Activated CD8-positive, alpha-beta memory T cell treated with anti-CD3 and anti-CD28 coated beads for 24 hours (primary cell): ENCODE measurements at places on chromosomes 2 and 18.

- no peak for DNase-seq
Measured at GRCh38 chr2:209974576-209974975, 27.9 kb upstream of the RPE start.

- no peak for DNase-seq
Measured at GRCh38 chr2:20050104-20050645, 1.3 kb downstream of the LAPTM4A start.

DNA sequence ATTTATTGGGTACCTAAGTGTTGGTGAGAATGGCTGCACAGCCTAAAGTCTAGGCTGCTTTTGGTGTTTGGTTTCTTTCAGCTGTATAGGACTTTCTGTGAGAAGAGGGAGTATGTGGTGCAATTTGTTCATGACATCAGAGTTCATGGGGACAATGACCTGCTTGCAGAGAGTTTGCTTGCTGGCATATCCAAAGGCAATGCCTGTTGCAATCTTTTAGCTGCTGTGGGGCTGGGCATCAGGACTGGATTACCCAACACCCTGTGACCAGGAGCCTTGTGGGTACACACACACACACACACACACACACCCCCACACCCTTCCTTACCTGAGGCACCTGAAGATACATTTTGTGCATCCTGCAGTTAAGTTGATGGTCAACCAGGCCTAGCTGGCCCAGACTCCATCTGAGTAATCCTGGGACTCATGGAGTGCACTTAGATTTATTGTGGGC is 68.4 kb downstream of the LIPG start:
- no peak for DNase-seq

GRCh38 chr2:234502919-234503285 is 6.0 kb upstream of the ARL4C start:
- DNase-seq = no peak

DNA sequence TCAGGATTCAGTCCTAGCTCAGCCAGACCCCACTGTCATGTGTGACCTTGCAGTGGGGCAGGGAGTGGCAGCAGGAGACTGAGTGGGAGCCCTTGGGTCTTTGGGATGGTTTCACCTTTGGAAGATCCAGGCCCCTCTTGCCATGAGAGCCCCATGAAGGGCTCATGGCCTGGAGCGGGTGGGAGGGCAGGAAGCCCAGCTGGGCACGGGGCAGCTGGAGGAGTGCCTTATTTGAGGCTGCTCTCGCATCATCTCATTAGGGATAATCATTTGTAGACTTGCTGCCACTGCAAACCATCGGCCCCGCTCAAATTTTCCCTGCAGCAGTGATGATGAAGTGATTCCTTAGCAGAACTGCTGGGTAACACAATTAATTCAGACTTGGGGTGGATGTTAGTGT is 73.9 kb downstream of the TGOLN2 start:
- DNase-seq = no peak

- no peak for DNase-seq
Measured at GRCh38 chr18:23737578-23737977, 48.3 kb downstream of the LAMA3 start.

GRCh38 chr2:30948857-30949256 is 141.6 kb upstream of the CAPN13 start:
- no peak for DNase-seq

DNA sequence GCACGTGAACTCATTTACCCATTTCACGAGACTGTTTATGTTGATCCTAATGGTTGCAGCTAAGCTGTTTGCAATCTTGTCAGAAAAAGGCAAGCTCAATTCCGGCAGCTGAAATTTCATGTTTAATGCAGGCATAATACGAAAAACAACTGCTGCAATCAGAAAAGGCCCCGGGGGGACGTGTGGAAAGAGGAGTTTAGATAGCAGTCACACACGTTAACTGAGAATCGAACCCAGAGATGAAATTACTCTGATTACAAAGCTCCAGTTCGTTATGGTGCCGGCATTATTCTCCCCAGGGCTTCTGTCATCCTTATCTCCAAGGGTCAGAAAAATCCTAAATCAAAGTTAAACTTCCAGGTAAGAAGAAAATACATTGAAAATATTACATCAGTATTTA is 79.9 kb upstream of the MYT1L start:
- DNase-seq = no peak

DNA sequence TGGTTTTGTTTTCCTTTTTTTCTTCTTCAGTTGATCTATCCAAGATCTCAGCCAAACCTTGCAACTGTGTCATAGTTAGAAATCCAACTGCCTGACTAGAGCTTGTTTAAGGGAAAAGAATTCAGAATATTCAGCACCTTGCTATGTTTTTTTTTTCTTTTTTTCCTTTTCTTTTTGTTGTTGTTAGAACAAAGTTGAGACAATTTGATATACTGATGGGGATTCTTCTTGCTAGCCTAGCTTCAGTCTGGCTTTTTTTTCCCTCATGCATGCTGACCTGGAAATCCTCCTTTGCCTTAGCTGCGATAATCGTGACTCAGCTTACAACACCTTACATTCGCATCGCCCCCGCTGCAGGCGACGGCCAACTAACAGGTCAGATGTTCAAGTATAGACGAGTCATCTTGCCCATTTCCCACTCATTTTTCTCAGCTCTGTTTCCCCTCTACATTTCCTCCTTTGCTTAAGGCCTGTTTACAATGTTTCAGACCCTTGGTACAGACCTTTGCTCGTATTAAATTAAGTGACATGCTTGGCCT is 487.2 kb upstream of the RAB12 start:
- no peak for DNase-seq

- DNase-seq = no peak
Measured at GRCh38 chr2:173077506-173078177, 2.0 kb downstream of the MAP3K20 start.
